ENCODE measurements at places on chromosomes 1 and 21.

DNA sequence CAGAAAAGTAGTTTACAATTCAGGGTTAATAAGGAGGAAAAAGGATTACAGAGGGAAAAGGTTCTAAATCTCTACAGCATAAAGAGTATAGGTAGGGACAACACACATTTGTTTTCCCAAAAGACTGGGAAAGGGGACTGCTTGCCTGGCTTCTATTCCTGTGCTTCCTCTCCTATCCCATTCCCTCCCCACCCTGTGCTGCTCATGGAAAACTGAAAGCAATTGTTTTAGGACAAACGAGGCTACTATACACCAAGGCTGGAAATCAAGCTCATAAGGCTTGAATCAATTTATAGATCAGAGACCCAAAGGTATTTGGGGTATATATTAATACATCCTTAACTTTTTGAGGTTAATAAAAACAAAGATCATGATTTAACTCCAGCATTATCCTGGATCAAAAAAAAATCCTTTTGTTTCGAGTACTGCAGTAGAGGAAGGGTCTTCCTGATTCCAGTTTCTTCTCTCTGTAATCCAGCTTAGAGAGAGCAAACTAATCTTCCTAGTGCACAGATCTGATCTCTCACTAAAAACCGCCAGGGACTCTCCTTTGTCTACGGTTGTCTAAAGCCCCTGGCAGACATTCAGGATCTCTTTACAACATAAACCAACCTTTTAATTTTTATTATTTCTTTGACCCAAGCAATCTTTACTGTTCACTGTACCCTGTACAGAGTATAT lies 37.4 kb upstream of the A3GALT2 start:
- no peak for DNase-seq

- no peak for DNase-seq
Observed at GRCh38 chr1:153533689-153534201, 2.0 kb downstream of the S100A6 start.

GRCh38 chr1:61639608-61640336 lies 85.2 kb downstream of the TM2D1 start:
- no peak for DNase-seq

DNA sequence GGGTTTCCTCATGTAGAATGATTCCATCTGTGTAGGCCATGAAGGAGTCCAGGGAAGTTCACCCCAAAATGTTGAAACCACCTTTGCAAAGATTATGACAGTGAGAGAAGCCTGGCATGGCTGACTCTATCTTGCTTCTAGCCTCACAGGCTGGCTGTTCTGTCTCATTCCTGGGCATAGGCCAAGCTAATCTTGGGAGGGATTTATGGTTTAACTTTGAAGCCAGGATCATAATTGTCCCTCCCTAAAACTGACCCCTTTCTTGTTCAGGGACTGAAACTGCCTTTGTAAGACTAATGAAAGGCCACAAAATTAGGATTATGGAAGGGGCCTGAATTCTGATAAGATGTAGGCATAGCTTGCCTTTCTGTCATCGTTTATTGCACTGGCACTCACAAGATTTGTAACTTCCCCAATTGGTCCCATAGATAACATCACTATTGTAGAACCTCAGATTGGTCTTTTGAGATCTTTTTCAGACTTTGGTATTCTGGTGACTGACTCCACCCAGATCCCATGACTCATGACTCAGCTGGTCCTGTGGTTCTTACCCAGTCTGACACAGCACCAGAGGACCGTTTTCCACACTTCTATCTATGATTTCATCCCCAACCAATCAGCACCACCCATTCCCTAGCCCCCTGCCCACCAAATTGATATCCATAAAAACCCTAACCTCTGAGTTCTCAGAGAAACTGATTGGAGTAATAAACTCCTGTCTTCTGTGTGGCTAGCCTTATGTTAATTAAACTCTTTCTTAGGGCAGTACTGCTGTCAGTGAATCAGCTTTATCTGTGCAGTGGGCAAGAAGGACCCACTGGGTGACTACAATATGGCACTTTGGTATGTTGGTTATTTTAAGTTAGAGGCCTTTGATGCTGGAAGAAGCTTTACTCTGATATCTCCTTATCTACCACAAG lies 13.6 kb upstream of the LAMTOR5 start:
- DNase-seq = no peak

DNA sequence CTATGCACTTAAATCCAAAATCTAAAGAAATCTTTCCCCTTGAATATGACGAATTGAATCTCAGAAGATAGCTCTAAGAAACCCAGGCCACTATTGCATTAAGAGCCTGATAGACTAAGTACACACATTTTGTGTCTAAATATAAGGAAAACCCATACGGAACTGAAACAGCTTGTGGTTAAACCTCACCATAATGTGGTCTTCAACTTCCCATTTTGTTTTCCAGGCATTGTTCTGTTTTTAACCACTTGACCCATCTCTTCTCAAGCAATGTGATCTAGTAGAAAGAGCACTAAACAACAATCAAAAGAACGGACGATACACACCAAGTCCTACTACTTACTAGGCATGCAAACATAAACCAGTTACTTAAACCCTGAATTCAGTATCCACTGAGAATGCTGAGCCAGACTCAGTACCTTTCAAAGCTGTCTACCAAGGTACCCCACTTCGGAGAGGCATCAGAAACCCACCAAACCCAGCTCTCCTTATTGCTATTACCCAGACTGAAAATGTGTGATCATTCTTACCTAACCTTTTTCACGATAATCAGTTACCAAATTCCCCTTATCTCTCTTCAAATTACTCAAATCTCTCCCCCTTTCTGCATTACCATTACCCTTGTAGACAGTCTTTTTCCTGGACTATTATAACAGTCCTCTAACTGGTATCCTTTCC lies 12.8 kb downstream of the OTUD7B start:
- no peak for DNase-seq

- DNase-seq = no peak
Observed at GRCh38 chr1:5887971-5888361, 104.3 kb downstream of the NPHP4 start.

GRCh38 chr1:152506899-152507498 lies 3.6 kb upstream of the LCE5A start:
- no peak for DNase-seq

GRCh38 chr1:86997538-86997937 lies 83.1 kb downstream of the HS2ST1 start:
- no peak for DNase-seq

- no peak for DNase-seq
Observed at GRCh38 chr1:49111931-49112330, 335.2 kb upstream of the BEND5 start.

DNA sequence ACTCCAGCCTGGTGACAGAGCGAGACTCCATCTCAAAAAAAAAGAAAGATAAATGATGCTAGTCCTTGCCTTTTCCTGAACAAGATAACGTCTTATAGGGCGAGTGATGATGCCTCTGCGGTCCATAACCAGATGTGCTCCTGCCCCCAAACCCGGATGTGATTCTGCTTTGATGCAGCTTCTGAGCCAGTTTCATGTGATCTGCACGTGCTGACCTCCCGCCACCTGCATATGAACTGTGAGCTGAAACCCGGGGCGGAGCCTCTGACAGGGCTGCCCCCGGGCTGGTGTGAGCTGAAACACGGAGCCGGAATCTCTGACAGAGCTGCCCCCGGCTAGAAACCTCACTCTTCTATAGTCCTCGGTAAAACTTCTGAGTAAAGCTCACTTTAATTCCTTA lies 1.3 kb downstream of the KRTAP12-4 start:
- no peak for DNase-seq

DNA sequence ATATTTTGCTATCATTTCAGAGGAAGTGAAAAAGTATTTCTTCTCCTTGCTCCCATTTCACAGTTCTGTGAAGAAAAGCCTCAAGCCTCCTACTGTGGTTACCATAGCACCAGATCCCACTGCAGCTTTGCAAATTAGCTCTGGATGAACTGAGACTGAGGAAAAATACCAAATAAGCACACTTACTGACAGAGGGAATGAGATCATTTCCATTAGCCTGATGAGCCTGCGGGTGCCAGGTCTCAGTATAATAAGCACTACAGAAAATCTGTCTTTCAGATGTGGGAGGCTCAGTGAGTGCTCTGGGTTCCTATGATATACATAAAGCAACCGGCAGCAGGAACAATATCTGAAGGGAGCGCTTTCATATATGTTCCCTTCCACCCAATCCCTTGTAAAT lies 21.4 kb downstream of the XKR8 start:
- DNase-seq = no peak

DNA sequence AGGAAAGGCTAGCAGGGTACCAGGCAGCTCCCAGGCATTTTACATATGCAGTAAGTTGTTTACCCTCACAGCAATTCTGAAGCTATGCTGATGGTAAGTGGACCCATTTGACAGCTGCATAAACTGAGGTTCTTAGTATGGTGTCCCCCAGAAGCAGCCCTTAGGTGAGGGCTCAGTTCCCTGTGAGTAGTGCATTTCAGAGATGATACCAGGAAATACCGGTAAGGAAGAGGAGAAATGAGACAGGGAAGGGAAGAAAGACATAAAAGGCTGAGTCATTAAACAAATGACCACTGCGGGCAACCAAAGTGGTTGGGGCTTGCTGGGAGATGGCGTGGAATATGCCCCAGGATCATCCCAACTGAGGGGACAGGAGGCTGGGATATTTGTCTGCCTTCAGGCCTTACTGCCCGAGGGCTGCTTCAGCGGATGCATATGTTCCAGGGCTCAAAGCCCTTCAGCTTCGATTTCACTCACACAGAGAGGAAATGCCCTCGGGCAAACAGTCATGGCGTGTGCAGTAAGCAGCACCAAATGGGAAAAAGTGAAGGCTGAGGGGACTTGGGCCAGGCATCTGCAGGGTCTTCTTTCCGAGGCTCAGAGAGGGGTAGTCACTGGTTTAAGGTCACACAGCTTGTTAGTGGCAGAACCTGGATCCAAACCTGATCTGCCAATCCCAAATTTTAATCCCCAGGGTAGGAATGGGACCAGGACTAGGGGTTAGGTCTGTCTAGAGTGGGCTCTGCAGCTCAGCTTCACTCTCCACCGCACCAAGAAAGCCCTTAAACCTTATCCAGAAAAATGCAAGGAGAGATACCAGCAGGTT lies 133.7 kb upstream of the RUNX3 start:
- DNase-seq = no peak
